ENCODE measurements at places on chromosomes 6 and 20.

GRCh38 chr20:38889792-38890496 is 36.3 kb upstream of the FAM83D start:
- no peak overlapping the region for H3K4me3 ChIP-seq
- no peaks in the 10 kb centered on the region for H3K36me3 ChIP-seq
- no peak overlapping the region for H3K27ac ChIP-seq
- H3K27me3 ChIP-seq = no peaks in the 10 kb centered on the region
- no peak for DNase-seq
- H3K4me1 ChIP-seq = no peaks in the 10 kb centered on the region

DNA sequence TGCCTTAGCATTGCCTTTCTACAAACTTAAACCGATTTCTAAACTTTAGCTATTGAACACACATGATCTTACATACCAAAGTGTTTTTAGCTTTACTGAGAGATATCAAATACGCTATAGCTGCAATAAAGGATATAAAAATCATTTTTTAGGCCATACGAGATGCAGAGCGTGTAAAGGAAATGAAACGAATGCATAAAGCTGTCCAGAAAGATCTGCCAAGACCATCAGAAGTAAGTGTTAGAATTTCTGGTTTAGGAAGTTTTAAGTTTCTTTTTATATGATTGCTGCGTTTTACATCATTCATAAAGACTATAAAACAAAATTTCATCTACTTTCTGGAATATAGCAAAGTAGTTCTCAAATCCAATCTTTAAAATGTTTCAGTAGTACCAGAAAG is 38.4 kb downstream of the CDC5L start:
- no peaks in the 10 kb centered on the region for H3K27me3 ChIP-seq
- H3K36me3 ChIP-seq = no peaks in the 10 kb centered on the region
- no peak for DNase-seq
- no peak overlapping the region for H3K27ac ChIP-seq
- no peak overlapping the region for H3K4me3 ChIP-seq
- no peaks in the 10 kb centered on the region for H3K4me1 ChIP-seq

GRCh38 chr20:50029697-50030461 is 47.1 kb downstream of the SNAI1 start:
- H3K27me3 ChIP-seq = no peaks in the 10 kb centered on the region
- H3K36me3 ChIP-seq = no peaks in the 10 kb centered on the region
- peak; percentile 92 for DNase-seq

DNA sequence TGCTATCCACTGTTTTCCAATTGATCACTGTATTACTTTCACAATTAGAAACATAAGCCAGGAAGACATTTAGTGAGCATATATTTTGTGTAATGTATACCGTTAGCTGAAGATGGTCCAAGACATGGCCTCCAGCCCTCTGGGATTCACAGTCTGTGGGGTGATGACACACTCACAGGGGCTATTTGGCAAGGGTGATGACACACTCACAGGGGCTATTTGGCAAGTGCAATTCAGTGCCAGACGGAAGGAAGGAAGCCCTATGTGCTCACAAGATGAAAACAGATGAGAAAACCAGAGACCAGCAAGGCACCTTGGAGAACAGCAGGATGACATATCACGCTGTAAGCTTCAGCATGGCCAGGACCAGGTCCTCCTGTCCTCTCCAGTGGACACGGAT is 183.7 kb downstream of the MBOAT1 start:
- no peak overlapping the region for H3K4me3 ChIP-seq
- peaks cover 6% of the 10 kb centered on the region for H3K27me3 ChIP-seq
- no peaks in the 10 kb centered on the region for H3K4me1 ChIP-seq
- no peak overlapping the region for H3K27ac ChIP-seq
- DNase-seq = no peak

DNA sequence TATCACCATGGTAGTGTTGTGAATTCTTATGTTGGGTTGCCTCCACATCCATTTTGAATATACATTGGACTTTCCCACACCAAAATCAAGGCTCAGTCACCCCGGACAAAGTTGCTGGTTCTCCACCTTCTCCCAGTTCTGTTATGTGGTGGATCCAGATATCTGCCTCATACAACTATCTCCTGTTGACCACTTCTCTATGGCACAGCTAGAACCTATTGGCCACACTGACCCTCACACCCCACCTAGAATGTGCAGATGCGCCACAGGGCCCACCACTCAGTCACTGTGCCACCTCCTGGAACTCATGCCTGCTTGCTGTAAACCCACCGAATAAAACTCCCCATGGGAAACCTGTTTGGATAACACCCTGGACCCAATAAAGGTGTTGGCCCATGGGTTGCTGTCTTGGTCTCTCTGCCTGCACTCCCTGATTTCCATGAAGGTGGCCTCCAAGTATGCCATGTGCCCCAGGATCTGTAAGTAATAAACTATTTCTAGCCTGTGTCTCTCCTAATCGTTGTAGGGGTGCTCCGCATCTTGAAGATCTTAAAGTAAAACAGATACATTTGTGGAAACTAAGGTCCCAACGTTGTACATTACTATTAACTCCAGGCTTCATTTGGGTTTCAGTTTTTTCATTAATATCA is 7.2 kb upstream of the NQO2 start:
- peaks cover 18% of the 10 kb centered on the region for H3K4me1 ChIP-seq
- H3K27me3 ChIP-seq = no peaks in the 10 kb centered on the region
- DNase-seq = no peak
- no peak overlapping the region for H3K4me3 ChIP-seq
- no peaks in the 10 kb centered on the region for H3K36me3 ChIP-seq
- no peak overlapping the region for H3K27ac ChIP-seq

- H3K36me3 ChIP-seq = no peaks in the 10 kb centered on the region
- H3K4me3 ChIP-seq = no peak overlapping the region
- no peak overlapping the region for H3K27ac ChIP-seq
- no peak for DNase-seq
- no peaks in the 10 kb centered on the region for H3K4me1 ChIP-seq
These were observed 165.2 kb downstream of the BCAS1 start for GRCh38 chr20:53905019-53905819.

DNA sequence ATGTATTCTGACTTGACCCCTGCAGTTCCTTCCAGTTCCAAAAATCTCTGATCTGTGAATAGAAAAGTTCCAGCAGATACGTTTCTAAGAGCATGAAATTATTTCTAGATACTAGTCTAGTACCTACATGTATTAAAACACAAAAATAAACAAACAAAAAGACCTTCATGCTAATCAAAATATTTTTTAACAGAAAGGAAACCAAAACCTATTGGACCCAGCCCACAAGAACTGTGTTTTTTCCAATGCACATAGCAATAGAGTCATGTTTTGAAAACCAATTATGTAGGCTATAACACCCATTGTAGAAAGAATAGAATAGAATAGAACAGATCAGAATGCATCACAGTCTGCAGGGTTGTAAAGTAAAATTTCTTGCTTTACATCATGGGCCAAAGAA is 158.6 kb upstream of the TNFAIP3 start:
- no peaks in the 10 kb centered on the region for H3K36me3 ChIP-seq
- H3K4me3 ChIP-seq = no peak overlapping the region
- H3K27ac ChIP-seq = no peak overlapping the region
- no peak for DNase-seq
- H3K4me1 ChIP-seq = peaks cover 13% of the 10 kb centered on the region

DNA sequence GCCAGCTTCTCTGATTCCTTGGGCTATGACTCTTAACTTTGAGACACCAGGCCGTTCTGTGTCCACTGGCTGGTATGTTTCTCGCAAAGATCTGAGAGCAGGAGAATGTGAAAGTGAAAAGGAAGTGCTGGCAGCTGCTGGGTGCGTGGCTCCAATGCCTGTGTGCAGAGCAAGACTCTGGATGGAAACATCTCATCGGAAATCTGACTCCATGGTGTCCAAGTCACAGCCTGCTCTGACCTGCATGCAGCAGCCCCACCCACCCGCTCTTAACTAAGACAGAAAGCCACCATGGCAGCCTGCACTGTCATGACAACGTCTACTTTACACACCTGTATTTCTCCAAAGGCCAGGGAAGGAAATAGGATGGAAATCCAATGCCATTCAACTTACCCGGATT is 66.3 kb upstream of the MPC1 start:
- no peak overlapping the region for H3K4me3 ChIP-seq
- no peaks in the 10 kb centered on the region for H3K36me3 ChIP-seq
- H3K27ac ChIP-seq = no peak overlapping the region
- DNase-seq = no peak
